Fibroblast of the aortic adventitia (primary cell): ENCODE measurements at places on chromosomes 13 and 19. TPM values are rescaled to one million over a fixed set of nuclear protein-coding genes. Genes with fewer than 3 reads are reported as not detected.

LILRB2 gene
- total RNA-seq, result not detected in 2 replicates

CGB5 gene
- total RNA-seq, result not detected in 2 replicates

TBC1D17 gene
- total RNA-seq, result 16.3 and 17.1 TPM in 2 replicates

ACER1 gene
- not detected in 2 replicates for total RNA-seq

ZNF439 gene
- 0.72 and 2.8 TPM in 2 replicates for total RNA-seq

TLE2 gene
- 5.2 and 12.8 TPM in 2 replicates for total RNA-seq

ENOX1 gene
- 7.4 and 16.4 TPM in 2 replicates for total RNA-seq

LACC1 gene
- 22.9 and 32.9 TPM in 2 replicates for total RNA-seq

RNF225 gene
- not detected in 2 replicates for total RNA-seq

CPB2 gene
- not detected in 2 replicates for total RNA-seq

ZNF112 gene
- total RNA-seq, result 5.8 and 8.7 TPM in 2 replicates

GRK1 gene
- total RNA-seq, result not detected in 2 replicates
